ENCODE measurements at places on chromosomes 11 and 22.

- DNase-seq = no peak
Measured at GRCh38 chr11:66834943-66835342, 8.3 kb upstream of the RCE1 start.

- no peak for DNase-seq
Measured at GRCh38 chr22:33829546-33830280, 90.6 kb downstream of the LARGE1 start.

DNA sequence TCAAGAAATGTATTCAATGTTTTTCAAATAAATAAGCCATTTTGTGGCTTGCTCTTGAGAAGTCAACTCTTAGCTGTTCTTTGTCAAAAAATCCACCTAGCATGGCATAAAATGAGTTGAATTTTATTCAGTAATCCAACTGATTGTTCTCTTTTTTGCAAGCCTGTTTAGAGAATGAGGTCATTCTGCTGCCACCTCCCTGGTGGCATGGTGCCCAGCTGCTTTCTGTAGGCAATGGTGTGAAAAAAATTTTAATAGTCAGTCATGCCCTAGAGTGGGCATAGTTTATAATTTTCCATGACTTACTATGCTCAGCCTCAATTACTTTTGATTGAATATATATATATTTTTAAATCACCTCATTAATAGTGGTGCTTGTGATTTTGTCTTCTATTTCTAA, 177.2 kb downstream of the INSC start:
- DNase-seq = no peak

- no peak for DNase-seq
Measured at GRCh38 chr22:42770941-42771647, 50.4 kb upstream of the A4GALT start.

DNA sequence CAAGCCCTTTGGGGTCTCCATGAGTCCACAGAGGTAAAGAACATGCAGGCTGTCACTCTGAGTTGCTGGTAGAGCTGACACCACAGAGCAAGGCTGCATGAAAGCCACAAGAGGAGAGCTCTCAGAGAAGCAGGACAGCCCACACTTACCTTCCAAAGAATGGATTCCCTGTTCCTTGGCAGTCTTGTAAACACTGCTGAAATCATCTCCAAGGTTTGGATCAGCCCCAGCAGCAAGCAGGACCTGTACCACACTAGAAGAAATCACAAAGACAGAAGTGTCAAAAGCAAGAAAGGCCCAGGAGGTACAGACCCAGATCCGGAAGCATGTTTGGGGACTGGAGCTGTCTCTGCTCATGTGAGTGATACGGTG, 54.2 kb downstream of the CLPB start:
- DNase-seq = no peak

- no peak for DNase-seq
Measured at GRCh38 chr11:11520231-11521015, 101.4 kb downstream of the GALNT18 start.

GRCh38 chr11:111714522-111714921, 51.7 kb downstream of the PPP2R1B start:
- DNase-seq = no peak

DNA sequence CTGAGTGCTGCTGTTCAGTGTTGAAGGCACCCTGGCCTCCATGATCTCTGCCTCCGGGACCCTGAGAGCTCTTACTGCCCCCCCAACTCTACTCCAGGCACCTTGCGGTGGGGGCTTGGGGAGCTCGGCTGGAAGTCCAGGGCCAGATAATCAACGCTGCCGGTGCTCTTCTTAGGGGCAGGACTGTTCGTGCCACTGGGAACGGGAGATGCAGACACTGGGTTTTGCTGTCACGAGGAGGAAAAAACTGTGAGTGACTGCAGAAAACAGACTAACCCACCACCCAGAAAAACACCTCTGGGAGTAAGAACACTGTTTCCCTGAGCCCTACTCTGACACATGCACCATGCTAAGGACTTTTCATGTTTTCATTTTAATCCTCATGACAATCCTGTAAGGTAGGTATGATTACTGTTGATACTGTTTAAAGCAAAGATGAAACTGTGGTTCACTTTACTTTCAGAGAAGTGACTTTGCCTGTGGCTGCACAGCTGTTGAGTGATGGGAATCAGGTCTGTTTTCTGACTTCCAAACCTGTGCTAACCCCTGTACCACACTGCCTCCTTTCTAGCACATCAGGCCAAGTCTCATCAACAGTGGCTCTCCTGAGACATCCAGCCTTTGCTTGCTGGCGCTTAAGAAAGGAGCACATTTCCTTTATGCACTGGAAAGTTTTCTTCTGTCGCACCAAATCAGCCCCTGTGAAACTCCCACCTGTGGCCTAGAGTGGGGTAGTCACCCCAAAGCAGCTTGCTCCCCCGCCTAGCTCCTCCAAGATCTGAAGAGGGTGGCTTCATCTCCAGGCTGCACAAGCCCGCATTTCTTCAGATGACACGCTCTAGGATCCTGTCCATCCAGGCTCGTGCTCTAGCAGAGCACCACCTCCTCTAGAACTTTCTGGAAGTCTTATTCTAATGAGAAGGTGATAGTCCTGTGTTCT, 31.8 kb downstream of the USP35 start:
- no peak for DNase-seq

- no peak for DNase-seq
Measured at GRCh38 chr22:38490475-38490874, 15.6 kb downstream of the DDX17 start.

- DNase-seq = no peak
Measured at GRCh38 chr11:110452720-110453119, 23.0 kb downstream of the FDX1 start.

DNA sequence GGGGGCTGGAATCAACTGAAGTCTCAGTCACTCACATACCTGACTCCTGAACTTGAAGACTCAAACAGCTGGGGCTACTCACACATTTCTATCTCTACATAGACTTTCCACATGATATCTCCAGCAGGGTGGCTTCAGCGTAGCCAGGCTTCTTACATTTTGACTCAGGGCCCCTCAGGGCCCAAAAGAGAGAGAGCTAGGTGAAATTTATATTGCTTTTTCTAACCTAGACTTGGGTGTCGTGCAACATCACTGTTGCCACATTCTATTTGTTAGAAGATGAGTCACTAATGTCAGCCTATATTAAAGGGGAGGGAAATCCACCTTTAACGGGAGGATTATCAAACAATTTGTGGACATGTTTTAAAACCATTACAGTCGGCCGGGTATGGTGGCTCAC, 71.9 kb upstream of the RRM1 start:
- no peak for DNase-seq

GRCh38 chr11:12915093-12915492, 94.0 kb upstream of the RASSF10 start:
- no peak for DNase-seq

- no peak for DNase-seq
Measured at GRCh38 chr22:49185312-49185969, 642.2 kb downstream of the BRD1 start.

DNA sequence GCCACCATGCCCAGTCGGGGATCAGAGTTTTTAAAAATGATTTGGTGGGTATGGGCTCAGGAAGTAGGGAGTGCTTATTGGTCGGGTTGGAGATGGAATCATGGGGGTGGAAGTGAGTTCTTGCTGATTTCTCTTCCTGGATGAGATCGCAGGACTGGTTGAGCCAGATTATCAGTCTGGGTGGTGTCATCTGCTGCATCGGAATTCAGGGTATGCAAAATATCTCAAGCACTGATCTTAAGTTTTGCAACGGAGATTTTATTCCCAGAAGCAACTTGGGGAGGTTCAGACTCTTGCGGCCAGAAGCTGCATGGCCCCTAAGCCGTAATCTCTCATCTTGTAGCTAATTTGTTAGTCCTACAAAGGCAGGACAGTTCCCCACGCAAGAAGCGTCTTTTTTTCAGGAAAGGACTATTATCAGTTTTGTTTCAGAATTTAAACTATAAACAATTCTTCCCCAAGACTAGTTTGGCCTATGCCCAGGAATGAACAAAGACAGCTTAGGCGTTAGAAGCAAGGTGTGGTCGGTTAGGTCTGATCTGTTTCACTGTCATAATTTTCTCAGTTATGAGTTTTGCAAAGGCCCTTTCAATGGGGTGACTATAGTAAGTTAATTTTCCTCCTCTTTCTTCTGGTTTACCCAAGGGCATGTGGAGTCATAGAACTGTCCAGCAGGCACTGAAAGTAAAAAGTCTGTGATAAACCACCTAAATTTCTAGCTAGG, 1.4 kb upstream of the PIWIL3 start:
- DNase-seq = no peak

DNA sequence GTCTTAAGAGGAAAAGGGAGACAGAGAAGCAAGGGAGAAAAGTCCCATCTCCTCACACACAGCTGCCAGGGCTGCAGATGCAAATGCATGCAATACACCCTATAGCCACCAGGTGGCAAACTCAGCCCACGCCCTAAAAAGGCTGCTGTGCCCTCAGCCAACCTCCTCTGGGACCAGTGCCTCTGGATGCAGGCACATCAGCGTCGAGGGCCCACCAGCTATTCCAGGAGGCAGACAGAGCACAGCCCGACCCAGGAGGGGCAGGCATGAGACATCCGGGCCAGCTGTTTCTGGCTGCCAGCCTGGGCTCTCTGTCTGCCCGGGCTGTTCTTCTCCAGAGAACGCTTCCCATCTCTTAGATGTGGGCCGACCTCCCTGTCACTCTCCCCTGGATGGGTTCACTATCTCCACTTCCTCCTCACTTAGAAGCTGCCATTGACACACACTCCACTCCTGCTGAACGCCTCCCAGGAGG, 39.7 kb downstream of the TPBGL start:
- DNase-seq = peak; percentile 70

GRCh38 chr11:102306817-102307726, 10.2 kb upstream of the BIRC3 start:
- DNase-seq = no peak

- DNase-seq = no peak
Measured at GRCh38 chr11:18752502-18752901, 26.5 kb upstream of the IGSF22 start.

DNA sequence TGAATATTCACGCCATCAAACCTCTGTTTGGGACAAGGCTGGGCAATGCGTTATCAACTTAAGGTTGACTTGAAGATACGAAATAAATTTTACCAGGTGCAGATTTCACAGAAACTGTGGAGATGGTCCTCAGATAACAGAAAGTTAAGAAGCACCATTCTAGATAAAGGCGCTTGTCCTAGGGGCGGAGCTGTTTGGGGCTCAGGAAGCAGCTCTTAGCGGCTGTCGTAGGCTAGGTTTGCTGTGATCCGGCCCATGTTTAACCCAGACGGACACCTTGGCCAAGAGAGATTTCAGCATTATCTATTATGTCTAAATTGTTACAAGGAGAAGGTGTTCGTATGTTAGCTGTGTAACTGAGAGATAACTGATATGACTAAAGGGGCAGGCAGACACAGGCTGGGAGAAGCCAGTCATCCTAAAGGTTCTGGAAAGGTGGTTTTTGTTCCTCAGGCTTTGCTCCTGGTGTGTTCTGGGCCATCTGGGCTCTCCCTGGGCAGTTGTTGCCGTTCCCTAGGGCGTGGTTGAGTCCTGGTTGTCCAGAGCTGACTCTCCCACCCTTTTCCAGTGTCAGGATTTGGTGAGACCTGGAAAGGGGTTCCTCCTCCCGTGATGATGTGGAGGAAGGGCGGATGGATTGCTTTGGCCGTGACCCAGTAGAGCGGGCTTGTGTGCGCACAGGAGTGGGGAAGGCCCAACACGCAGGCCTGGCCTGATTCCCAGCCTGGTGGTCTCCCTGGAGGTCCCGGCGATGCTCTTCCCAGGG, 25.8 kb downstream of the TPCN2 start:
- no peak for DNase-seq

DNA sequence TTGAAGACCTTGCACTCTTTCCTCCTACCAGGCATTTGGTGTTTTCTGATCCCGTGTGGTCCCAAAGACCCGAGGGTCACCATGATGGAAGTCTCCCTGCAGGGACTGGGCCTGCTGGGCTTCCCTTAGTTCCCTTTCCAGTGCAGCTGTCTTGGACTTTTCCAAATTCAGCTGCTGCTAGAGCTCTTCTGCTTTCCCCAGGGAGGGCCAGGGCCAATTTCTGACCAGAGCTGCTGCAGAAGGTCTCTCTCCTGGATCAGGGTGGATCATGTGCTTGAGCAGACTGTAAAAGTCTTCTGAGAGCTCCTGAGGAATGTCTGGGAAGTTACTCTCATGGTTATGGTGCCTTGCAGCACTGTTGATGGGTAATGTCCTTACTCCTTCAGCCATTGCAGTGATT, 23.2 kb downstream of the LDLRAD3 start:
- no peak for DNase-seq

DNA sequence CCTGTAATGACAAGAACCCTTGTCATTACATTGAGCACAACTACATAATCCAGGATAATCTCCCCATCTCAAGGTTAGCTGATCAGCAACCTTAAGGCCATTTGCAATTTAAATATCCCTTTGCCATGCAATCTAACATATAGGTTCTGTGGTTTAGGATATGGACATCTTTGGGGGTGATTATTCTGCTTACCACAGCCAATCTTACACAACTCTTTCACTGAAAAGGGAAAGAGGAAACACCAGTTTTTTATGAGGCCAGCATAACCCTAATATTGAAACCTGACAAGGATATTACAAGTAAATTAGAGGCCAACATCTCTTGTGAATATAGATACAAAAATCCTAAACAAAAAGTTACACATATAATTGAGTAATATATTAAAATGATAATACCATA, 78.5 kb downstream of the CYP2R1 start:
- DNase-seq = peak; percentile 51

DNA sequence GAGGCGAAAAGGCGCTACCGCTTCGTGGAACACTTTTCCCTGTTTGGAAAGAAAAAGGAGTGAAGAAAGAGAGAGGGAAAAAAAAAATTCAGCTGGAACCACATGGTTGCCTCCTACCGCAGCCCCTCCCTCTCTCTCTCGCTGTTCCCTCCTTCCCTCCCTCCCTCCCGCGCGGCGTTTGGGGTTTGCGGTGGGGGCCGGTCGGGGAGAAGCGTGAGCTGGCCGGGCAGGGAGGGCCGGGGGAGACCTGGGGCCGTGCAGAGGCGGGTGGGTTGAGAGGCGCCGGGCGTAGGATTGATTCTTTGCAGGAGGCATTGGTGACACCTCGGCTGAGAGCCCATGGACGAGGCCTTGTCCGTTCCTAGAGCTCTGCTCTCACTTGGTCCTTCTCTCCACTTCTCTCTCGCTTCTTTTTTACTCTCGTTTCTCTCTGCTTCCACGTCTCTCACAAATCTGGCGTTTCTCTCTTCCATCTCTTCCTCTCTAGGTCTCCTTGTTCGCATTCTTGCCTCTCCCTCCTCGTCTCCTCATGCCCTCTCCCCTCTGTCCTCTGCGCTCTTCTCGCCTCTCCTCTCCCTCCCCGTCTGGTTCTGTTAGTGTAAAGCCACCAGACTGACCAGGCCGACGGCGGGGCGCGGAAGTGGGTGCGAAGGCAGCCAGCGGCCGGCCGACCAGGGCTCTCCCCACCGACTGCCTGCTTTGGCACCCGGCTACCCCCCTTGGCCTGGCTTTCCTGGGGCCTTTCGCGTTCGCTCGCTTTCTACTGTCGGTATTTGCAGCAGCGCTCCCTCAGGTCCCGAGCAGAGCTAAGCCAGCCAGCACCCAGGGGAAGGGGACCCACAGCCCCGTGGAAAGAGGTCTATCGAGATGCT, at the start of gene CLMP:
Gene CLMP (minus strand): TSS at position 61 of the 872 bp plus-strand sequence. CDS start 308 bp downstream, outside the sequence.
- DNase-seq = no peak

Data from Kasumi-1 (cell line).